Aortic smooth muscle cell (primary cell): ENCODE measurements at places on chromosomes 7 and 10. TPM values are rescaled to one million over a fixed set of nuclear protein-coding genes. Genes with fewer than 3 reads are reported as not detected.

Gene LIPM
- total RNA-seq, result 0.13 TPM in 1 of 2 replicates, not detected in the other

Gene HOXA9
- not detected in 2 replicates for total RNA-seq

Gene FKBP6
- not detected in 2 replicates for total RNA-seq

Gene HSPA12A
- 2.0 and 5.9 TPM in 2 replicates for total RNA-seq

Gene CYP26C1
- total RNA-seq, result 0.06 and 0.13 TPM in 2 replicates

Gene CALHM1
- total RNA-seq, result not detected in 2 replicates

Gene PAOX
- 4.2 and 5.4 TPM in 2 replicates for total RNA-seq

Gene TMEM140
- 18.8 and 25.4 TPM in 2 replicates for total RNA-seq

Gene EBLN1
- not detected in 2 replicates for total RNA-seq
